ENCODE measurements at places on chromosomes 7 and 10.
A peak's percentile ranks its signal among the peaks of the same experiment; 100 is the strongest.

DNA sequence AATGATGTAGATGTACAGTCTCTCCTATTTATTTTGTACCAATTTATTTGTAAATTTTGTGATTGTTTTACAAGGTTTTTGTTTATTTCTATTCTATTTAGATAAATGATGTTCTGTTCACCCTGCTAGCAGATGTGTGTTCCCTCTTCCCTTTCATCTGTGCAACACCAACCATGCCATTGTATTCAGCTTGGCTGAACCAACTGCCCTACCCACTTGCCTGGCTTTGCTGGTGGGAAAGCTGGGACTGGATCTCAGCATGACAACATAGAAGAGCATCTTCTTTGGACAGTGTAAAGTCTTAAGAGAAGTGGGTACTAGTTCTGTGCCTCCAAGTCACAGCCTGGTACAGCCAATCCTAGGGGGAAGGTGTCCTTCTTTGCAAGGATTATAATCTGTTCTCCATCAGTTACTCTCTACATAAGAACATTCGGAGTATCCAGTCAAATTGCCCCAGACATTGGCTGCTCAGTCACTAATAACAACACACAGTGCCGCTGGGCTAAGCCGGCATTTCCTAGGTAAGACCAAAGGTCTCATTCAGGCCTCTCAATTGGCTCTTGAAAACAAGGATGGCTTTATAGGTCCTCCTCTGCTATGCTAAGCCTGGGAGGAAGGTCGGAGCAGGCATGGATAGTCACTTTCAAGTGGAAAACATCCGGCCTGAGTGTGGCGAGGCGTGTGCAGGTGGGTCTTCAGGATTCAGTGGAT is 109.7 kb downstream of the NT5C2 start:
- no peak for DNase-seq

DNA sequence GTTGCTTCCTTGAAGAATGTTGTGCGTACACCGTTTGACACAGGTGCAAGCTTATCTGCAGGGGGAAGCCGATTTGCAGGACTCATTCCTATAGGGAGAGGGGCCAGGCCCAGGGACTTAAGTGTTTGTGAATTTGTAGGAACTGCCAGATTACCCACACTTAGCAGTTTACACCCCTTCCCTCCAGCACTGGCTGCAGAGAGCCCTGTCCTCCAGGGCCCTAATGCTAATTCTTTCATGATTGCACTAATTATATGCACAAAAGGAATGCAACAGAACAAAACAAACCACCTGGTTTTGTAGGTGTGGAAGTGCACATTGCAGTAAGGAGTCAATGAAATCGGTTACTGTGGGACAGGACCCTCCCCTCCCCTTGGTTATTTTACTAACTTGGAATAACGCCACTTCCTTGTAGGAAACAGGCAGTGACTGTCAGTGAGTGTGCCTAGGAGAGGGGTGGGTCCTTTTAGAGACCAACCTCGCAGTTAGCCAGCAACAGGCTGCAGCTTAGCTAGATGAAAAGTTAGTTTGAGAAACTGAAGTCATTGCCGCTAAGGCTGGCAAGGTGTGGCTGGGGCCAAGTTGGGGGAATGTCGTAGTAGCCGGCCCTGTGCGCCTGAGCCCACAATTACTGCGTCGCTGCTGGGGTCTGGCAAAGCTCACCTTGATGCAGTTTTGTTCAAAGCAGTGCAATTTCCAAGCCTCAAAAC is 60.6 kb downstream of the CUX1 start:
- no peak for DNase-seq

DNA sequence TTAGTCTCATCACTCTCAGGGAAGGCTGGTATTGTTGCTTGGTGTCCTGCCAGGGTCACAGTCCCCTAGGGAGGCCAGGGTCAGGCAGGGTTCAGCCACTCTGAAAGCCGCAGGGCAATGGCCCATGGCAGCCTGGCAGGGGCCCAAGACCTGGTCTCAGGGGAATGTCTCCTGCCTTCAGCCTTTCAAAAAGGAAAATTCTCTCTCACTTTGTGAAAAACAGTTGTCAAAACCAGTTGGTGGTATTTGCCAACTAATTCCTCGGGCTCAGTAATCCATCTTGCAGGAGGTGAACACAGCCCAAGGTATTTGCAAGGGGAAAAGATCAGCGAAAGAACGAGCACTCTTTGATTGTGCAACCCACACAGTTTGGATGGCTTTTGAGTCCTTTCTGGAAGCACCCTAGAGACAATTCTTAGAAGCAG is 101.5 kb downstream of the JCAD start:
- DNase-seq = no peak

GRCh38 chr10:126854726-126855495 is 50.3 kb upstream of the DOCK1 start:
- DNase-seq = peak; percentile 85

DNA sequence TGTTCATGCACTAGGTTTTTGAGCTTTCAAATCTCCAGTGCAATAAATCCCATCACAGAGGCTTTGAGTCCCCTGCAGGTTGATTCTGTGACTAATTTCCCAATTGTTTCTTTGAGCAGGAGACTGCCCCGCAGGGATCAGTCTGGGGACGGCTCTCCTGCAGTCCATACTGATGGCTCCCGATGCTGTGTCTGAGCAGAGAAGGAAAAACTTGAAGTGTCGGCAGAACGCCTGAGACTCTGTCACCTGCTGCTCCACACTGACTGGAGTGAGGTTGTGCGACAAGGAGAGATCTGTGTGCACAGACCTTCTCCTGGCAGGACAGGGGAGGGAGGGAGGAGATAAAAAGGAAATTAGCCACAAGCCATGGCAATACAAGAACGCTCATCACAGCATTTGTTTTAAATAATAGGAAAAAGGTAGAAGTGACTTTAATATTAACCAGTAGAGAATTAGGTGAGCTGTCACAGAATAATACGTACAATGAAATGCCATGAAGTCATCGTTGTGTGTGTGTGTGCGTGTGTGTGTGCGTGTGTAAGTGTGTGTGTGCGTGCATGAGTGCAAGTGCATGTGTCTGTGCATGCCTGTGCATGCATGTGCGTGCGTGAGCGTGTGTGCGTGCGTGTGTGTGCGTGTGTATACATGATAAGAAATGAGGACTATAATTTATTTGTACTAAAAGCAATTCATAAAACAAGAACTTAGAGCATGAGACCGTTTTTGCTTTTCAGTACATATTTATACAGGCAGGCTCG is 38.2 kb downstream of the HTR5A start:
- DNase-seq = peak; percentile 57
